Immature natural killer cell (primary cell): ENCODE measurements at places on chromosomes 3 and 15.
A peak's percentile ranks its signal among the peaks of the same experiment; 100 is the strongest.

- no peak for DNase-seq
These were observed 32.2 kb downstream of the SYNM start for GRCh38 chr15:99137111-99137546.

GRCh38 chr3:110743202-110743601 is 328.4 kb upstream of the NECTIN3 start:
- no peak for DNase-seq

DNA sequence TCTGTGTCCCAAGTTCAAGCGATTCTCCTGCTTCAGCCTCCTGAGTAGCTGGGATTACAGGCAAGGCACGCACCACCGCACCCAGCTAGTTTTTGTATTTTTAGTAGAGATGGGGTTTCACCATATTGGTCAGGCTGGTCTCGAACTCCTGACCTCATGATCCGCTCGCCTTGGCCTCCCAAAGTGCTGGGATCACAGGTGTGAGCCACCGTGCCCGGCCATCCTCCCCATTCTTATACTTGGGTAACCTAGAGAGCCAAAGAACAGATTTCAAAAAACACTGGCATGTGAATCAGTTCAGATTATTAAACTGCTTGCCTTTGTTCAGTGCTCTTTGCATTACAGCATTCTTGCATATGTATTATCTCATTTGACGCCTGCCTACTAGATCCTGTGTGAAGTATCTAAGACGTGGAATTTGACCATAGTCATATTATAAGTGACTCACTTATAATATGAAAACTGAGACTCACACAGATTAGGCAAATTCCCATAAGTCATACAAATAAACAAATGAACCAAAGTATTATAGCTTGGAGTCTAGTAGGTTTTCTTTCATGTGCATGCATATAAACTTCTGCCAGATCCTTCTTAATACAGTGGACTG is 123.5 kb downstream of the UNC13C start:
- DNase-seq, result no peak

DNA sequence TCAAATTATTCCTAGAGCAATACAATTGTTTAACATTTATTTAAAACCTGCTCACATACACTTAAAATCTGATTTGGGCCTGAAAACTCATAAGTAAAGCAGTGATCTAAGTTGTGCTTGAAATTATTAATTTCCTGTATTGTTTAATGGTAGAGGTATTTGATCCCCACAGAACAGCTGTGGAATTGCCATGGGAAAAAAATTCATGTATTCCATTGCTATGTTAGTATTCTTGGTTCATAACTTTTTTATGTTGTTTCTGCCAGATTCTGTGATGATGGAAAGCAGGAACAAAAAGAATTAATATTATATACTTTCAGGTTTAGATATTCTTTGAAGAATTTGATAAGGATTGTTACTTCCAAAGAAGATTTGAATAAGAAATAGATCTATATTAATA is 831.5 kb upstream of the NR2F2 start:
- no peak for DNase-seq

- no peak for DNase-seq
These were observed 71.9 kb downstream of the ARHGEF26 start for GRCh38 chr3:154193000-154193615.

GRCh38 chr15:35545316-35545823 is 595 bp downstream of the DPH6 start:
- no peak for DNase-seq

GRCh38 chr3:119395923-119396358 is 67.5 kb downstream of the TMEM39A start:
- peak; percentile 0 for DNase-seq

DNA sequence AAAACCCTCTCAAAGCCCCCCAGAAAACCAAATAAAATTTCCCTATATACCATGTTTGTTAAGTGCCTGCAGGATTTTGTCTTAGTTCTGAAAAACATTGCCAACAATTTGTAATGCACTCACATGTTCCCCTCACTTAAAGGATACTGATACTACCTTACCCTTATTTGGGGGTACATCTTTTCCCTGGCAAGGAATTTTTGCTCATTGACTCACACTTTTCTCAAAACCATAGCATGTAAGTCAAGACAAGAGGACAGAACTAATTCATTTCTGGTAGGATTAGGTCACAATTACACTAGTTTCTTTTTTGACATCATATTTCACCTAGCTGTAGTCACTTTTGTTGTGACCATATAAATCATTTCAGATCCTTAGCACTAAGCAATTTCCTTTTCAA is 222.2 kb downstream of the THRB start:
- DNase-seq, result no peak

DNA sequence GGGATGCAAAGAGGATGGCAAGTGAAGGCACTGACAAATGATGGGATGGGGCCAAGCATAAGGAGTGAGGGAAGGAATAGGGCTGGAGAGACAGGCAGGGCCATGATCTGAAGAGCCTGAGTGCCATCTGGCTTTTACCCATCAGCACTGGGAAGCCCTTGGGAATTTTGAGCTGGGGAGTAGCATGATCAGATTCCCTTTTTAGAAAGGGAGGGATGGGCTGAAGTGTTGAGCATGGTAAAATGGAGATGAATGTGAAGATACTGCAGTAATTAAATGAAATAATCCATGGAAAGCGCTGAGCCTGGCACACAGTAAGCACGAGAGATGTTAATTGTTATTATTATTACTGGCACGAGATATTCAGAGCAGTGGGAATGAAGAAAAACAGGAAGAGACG is 9.9 kb downstream of the RBP1 start:
- DNase-seq, result no peak

- no peak for DNase-seq
These were observed 257.5 kb downstream of the LRTM1 start for GRCh38 chr3:54670201-54671000.

DNA sequence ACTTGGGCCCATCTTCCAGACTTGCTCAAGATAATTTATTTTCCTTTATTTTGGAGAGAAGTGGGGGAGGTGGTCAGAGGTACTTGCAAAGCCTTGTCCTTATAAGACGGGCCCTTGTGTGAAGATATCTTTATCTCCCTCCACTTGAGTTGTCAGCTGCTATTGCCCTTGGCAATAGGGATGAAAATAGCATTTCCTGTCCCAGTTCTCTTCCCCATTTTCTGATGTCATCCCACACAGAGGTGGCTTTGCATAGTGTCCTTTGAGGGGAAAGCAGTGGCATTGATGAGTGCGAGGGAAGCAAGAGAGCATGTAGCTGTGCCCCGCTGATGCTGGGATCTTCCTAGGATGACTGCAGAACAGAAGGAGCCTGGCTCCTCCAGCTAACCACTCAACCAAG is 41.9 kb upstream of the TUBGCP5 start:
- no peak for DNase-seq

GRCh38 chr3:139559541-139559940 is 20.0 kb upstream of the RBP1 start:
- no peak for DNase-seq
